Femur (tissue), 1 donor: ENCODE measurements at places on chromosomes 3 and 15.

DNA sequence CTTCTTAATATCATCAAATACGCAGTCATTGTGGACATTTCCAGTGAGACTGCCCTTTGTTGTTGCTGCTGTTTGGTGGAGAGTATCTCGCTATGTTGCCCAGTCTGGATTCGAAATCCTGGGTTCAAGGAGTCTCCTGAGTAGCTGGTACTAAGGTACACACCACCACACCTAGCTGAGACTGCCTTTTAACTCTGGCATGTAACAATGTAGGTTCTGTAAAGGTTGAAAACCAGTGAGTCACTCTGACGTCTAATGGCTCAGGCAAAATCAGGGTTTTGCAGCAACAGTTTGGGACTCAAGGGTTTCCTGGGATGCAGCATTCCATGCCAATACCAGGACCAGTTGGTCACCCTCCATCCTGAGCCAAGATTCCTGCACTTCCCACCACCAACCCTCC, 52.2 kb downstream of the AQP9 start:
- no peak for DNase-seq

GRCh38 chr3:31861826-31862225, 119.2 kb downstream of the OSBPL10 start:
- no peak for DNase-seq

GRCh38 chr15:70867911-70868467, 14.0 kb upstream of the LARP6 start:
- DNase-seq = peak; percentile 80

GRCh38 chr3:43411429-43411828, 125.1 kb downstream of the SNRK start:
- DNase-seq = no peak

DNA sequence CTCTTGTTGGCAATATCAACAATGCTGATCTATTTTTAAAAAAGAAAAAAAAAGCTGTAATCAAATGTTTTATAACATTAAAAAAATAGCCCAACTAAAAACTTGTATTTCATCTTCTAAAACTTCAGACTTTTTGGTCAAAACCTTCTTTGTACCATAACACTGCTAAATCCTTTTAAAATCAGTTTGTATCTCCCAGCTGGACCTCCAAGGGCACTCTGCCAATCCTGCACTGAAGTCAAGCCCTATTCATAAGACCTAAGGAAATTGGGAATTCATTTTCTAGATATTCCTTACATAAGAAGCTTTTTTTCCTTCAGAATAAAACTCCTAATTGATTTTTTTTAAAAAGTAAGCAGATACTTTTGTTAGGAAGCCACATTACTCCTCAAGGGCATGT, 38.2 kb upstream of the HCLS1 start:
- peak; percentile 25 for DNase-seq

GRCh38 chr3:13107661-13108060, 34.4 kb upstream of the IQSEC1 start:
- peak; percentile 11 for DNase-seq

GRCh38 chr3:37913522-37913921, 51.8 kb downstream of the CTDSPL start:
- no peak for DNase-seq

- DNase-seq = no peak
Measured at GRCh38 chr15:32218666-32219065, 184.4 kb downstream of the GOLGA8K start.

DNA sequence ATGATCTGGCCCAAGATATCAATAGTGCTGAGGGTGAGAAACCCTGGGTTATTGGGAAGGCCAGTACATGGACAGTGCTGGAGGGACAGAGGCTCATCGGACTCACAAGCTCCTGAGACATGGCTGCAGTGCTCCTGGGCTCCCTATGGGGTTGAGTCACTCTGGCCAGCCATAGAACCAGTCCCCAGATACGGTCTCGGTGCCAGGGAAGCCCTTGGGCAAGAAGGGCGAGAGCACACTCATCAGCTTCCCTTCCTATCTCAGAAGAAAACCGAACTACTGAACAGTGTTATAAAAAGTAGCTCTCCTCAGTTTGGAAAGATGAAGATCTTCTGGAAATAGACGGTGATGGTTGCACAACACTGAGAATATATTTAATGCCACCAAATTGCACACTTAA, 34.4 kb downstream of the POC1A start:
- DNase-seq = no peak

DNA sequence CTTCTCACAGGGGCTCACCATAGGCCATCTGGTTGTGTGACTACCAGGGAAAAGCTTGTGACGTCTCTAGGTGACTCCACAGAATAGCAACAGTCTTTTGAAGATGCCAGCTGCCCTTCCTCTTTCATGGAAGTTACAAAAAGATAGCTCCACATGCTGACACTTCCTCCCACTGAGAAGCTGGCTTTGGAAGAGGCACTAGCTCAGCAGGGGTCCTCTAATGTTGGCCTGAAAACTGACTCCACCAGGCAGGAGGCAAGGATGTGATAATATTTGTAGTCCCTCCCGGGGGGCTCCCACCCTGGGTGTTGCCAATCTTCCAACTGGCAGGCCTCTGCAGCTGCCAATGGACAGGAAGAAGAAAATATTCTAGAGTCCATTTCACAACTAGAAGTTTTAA, 343.5 kb downstream of the NEK10 start:
- no peak for DNase-seq

GRCh38 chr3:192802957-192803899, 75.9 kb upstream of the FGF12 start:
- peak; percentile 34 for DNase-seq

DNA sequence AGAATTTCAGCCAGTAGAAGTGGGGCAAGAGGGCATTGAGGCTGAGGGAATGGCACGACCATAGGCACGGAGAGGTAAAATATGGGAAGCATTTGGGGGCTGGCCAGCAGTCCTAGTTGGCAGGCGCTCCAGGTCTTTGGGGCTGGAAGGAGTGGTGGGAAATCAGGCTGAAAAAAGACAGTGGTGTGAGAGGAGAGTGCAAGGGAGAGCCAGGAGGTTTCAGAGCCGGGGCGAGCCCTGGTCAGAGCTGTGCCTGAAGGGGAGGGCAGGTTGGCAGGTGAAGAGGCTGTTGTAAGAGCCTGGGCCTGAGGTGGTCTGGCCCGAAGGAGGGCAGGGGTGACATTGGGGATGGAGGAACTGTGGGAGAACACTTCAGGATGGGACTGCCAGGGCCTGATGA, 1.6 kb upstream of the IDH3A start:
- DNase-seq = no peak

GRCh38 chr3:175212896-175213295, 353.8 kb downstream of the NAALADL2 start:
- no peak for DNase-seq

- DNase-seq = no peak
Measured at GRCh38 chr3:43526956-43527355, 94.9 kb downstream of the ANO10 start.

DNA sequence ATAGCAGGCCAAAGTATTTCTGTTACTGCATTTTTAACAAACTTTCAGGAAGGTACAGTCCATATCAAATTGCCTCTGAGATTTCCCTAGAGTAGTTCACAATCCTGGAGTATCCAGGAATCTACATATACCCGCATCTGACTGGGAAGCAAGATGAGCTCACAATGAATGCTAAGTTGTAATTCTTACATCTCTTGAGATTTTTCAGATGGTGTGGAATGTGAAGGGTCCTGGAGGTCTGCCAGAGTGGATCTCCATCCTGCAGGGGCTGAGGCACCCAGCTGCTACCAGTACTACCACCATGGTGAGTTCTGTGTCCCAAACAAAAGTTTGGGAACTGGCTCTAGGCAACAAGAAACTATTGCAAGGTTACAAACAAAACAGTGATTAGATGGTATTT, 156.7 kb upstream of the CCDC54 start:
- peak; percentile 27 for DNase-seq

DNA sequence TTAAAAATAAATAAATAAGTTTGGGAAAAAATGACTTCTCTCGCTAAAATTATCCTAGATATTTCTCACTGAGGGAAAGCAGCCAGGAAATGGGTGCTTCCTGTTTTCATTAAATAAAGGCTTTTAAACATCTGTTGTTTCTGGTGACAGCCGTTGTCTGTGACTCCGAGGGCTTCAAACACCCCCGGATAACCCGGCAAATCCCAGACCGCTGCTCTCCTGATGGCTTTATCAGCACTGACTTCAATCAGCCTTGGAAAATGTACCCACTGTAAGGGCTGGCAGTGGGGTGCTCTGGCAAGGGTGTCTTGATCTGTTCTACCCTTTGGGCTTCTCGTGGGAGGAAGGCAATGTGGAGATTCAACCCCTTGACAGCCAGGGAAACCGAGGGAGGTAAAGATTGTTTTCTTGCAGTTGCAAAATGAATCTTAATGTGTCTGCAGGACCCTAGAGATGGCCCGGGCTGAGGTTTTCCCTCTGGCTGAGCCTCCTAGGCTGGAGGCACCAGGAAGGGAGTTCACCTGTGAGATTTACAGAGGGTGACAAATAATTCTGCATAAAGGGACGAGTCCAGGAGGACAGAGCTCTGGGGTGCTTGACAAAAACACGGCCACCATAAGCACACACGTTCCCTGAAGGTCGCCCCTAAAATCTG, 33.6 kb upstream of the SEC13 start:
- DNase-seq = no peak

DNA sequence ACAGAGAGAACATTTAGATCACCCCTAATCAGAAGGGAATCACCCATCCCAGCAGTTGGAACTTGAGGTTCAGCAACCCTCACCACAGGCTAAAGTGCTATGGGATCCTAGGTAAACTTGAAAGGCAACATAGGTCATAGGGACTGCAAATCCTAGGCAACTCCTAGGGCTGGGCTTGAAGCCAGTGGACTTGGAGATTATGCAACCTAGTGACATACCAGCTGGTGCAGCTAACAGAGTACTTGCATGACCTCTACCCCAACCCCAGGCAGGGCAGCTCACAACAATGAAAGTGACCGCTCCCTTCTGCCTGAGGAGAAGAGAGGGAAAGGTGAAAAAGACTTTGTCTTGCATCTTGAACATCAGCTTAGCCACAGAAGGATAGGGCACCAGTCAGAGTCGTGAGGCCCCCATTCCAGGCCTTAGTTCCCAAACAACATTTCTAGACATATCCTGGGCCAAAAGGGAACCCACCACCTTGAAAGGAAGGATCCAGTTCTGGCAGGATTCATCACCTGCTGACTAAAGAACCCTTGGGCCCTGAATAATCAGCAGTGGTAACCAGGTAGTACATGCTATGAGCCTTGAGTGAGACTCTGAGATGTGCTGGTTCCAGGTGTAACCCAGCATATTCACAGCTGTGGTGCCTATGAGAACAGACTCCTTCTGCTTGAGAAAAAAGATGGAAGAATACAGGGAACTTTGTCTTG, 37.6 kb upstream of the FBN1 start:
- no peak for DNase-seq

- no peak for DNase-seq
Measured at GRCh38 chr15:32642667-32643435, 1.3 kb downstream of the SCG5 start.

DNA sequence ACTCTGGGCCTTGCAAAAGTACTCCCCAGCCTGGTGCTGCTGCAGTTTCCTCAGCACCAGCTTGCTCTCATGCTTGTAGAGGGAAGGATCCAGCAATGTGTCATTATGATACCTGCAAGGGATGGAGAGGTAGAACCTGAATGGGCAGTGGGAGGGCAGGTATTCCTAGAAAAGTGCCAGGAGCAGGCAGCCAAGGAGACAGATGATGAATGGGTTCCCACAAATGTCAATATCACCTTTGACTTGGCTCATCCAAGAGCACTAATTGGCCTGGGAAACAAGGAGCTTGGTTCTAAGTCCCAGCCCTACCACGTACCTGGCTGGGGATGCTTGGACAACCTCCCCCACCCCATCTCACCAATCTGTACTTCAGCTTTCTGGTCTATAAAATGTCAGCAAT, 9.4 kb downstream of the CILP start:
- DNase-seq = no peak
